Left cardiac atrium (tissue), 4 donors: ENCODE measurements at places on chromosomes 7 and 10. TPM values are rescaled to one million over a fixed set of nuclear protein-coding genes. Genes with fewer than 3 reads are reported as not detected.

The FBXL13 gene
- 0.65 TPM for total RNA-seq

The IFIT2 gene
- 3.5 TPM for total RNA-seq

The TFPI2 gene
- 3.6 TPM for total RNA-seq

The HABP2 gene
- not detected for total RNA-seq

The TLX1 gene
- total RNA-seq = 0.21 TPM

The CHCHD3 gene
- total RNA-seq = 145 TPM

The NRP1 gene
- 121 TPM for total RNA-seq

The LIPN gene
- not detected for total RNA-seq

The NEUROD6 gene
- total RNA-seq = not detected

The HECW1 gene
- not detected for total RNA-seq

The CH25H gene
- total RNA-seq = 1.2 TPM

The SLC18A3 gene
- not detected for total RNA-seq

The WNT8B gene
- not detected for total RNA-seq

The PPP2R2D gene
- total RNA-seq = 30.0 TPM
